NCI-H187 (cell line): ENCODE measurements at places on chromosomes 5 and 9.
A peak's percentile ranks its signal among the peaks of the same experiment; 100 is the strongest.

DNA sequence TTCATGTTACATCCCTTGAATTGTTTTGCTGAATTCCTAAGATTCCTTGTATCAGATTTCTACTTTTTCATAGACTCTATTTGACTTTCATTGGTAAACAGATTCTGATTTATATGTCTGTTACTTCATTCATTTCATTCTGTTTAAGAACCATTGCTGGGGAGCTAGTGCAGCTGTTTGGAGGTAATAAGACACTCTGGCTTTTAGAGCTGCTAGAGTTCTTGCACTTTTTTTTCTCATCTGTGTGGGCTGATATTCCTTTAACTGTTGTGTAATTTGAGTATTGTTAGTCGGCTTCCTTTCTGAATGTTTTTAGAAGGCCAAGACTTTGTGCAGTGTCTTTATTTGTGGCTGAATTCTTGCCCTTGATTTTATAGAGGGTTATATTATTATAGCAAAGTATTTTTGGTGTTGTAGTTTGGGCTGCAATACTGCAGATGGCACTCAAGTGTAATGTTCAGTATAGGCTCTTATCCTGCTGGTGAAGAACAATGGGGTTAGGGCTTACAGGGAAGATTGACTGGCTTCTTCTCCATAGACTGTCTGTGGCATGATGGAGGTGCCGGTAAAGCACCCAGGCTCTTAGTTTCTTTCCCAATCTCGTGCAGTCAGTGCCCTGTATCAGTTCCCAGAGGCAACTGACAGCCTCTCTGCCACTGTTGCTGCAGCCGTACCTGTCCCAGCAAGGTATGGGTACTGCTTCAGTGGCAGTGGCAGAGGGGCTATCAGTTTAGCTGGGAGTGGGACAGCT lies 162.2 kb downstream of the OXCT1 start:
- DNase-seq: peak; percentile 15

DNA sequence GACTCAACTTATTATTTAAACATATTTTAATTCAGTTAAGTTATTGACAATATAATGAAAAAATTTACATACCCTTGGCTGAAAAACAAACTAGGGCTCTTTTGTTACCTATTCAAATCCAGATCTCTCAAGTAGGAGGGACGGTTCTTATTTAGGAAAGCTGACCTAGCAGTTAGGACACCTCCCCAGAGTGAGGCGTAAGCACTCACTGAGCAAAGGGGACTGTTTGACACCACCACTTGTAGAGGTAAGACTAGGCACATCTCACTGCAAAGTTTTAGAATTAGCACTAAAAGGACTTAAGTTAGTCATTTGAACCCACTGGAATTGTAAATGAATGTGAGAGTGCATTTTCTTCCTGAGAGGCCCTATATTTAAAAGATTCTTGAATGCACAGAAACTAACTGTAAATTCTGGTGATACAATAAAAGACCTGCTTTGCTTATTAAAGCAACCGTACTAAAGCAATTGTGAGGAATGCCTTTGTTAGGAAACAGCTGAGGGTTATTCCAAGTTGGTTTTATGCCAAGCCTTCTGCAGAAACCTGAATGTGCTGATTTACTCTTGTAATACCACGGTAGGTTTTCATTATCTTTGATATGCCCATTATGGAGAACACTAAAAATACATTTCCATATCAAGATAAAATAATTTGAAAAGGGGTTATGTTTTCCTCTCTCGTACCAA lies 16.2 kb downstream of the HACD4 start:
- DNase-seq: no peak

DNA sequence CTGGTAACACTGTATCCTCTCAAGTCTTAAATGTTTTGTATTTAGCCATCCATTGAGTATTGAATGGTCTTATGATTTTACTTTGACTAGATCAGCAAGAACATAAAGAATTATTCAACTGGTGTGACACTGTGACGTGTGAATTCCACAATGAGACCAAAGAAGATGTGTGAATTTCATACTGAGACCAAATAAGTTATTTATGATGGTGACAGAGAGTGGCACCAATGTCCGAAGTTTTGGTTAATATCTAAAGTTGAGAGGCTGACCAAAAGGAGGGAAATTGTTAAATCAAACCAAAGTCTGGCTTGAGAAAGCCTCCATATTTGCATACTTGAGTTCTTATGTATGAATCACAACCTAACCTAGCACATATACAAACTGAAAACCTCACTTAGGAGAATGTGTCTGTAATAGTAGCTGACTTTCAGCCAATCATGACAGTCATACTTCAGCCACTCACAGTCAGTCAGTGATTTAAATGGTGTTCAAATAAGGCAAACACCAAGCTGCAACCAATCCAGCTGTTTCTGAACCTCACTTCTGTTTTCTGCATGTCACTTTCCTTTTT lies 31.5 kb upstream of the FAM170A start:
- DNase-seq: no peak

- DNase-seq: no peak
Observed at GRCh38 chr5:60961685-60962084, 16.7 kb downstream of the NDUFAF2 start.

DNA sequence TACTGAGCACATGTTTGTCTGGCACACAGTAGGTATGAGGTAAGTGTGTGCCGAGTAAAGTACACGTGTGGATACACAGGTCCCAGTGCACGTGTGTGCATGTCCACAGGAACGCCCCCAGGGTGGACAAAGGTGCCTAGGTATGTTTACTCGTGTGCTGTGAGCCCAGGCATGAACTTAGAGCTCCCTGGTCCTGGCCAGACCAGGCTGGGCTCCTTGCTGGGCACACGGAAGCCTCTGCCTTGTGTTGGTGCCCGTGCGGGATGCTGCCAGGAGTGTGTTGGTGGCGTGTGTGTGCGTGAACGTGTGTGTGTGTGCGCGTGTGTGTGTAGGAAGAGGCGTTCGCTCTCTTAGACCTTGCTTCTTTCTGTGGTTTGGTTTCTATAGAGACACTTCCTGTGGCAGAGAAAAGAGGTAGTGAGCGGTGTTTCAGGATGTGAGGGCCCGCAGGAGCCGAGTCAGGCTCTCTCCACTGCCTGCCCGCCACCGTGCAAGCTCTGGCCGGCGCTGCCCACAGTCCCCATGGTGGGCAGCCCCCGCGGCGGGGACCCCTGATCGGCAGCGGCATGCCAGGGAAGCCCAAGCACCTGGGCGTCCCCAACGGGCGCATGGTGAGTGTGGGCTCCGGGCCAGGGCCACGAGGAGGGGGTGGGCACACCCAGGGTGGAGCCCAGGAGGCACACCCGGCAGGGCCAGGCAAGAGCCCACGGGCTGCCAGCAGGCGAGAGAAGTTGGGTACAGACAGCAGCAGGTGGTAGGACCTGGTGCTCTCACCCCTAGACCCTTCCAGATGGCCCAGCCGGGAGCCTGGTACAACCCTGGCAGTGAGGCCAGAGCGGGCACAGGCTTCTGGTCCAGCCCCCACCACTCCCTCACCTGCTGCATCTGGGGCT lies at the start of gene RGS14:
Gene RGS14, plus strand, starts transcription at position 466 of the 893 bp plus-strand sequence. Its CDS starts 101 bp downstream, at position 567.
- peak; percentile 9 for DNase-seq

GRCh38 chr5:169020102-169020501 lies 280.8 kb downstream of the SLIT3 start:
- DNase-seq: no peak

GRCh38 chr5:114101153-114101552 lies 260.7 kb upstream of the KCNN2 start:
- no peak for DNase-seq

DNA sequence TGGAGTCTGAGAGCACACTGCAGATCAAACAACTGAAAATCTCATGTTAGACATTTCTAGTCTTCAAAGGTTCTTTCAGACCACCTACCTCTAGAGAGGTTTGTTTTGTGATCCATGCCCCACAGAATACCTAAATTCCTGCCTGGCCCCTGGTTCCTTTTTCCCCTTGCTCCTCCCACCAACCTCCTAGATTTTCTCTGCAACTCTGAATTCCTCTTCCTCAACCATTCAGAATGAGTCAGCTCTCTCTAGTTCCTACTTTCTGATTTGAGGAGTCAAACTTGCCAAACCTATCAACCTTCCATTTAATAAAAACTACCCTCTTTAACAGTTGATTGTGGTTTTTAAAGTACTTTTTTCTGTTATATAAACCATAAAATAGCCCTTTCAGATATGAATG lies 83.2 kb upstream of the ZNF462 start:
- DNase-seq: no peak

- DNase-seq: no peak
Observed at GRCh38 chr5:114859438-114859735, 310.3 kb downstream of the TRIM36 start.

DNA sequence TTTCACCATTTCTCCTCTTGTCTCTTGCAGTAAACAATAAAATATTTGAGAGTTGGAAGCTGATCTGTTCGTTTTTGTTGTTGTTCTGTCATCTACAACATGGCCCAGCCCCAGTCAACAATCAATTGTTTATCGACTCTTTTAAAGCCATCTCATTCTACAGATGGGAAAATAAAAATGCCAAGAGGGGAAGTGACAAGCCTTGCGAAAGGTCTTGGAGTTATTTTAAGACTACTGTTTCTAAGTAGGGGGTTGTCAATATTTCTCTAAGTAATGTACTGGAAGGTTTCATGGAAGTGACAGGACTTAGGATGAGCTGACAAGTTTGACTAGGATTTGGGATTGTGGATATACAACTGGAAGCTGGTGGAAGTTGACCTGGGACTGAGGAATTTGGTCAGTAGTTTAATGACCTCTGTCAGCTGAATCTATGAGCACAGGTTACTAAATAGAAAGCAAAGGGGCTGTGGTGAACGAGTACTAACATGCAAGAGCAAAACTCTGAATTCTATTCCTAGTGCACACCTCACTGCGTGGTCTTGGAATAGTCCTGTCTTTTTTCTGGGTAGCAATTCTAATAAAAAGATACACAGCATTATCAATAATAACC lies 57.5 kb upstream of the ADRB2 start:
- DNase-seq: no peak

- peak; percentile 74 for DNase-seq
Observed at GRCh38 chr9:86126998-86127972, 27.9 kb upstream of the GOLM1 start.

DNA sequence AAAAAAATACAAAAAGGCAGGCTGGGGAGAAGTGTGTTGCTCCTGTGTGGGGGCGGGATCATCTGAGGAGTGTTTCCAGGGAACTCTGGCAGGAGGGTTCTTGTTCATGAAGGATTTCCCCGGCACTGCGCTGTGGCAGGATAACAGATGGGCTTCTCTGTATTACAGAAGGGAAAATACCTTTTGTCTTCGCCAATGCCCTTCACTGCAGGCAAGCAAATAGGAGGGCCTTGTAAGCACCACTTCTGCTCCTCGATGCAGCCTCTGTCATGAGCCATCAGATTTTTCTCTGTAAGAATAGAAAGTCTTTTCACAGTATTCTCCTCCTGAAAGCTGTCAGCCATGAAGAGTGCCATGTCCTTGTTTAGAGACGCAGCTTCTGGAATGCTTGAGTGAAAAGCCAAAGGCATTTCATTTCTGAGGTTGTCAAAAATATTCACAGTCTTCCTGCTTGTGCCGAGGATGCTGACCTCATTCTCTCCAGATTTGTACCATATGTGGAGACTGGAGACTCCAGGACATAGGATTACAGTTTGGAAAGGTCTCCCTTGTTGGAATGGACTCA lies 294.0 kb downstream of the YTHDC2 start:
- peak; percentile 29 for DNase-seq

DNA sequence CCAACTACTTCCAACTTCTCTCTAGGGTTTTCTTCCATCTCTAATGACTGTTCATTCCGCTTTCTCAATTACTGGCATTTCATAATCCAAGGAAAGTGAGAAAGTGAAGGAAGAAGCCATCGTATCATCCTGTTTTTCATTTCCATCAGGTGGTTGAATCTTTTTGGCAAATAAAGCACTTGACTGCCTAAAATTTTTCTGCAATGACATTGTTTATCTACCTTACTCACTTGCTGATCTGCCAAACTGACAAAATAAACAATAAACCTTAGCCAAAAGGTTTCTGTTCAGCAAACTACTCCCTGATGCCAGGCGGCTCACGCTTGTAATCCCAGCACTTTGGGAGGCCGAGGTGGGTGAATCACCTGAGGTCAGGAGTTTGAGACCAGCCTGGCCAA lies 18.4 kb downstream of the FNBP1 start:
- DNase-seq: no peak

- DNase-seq: no peak
Observed at GRCh38 chr5:147093138-147093537, 141.7 kb upstream of the STK32A start.

DNA sequence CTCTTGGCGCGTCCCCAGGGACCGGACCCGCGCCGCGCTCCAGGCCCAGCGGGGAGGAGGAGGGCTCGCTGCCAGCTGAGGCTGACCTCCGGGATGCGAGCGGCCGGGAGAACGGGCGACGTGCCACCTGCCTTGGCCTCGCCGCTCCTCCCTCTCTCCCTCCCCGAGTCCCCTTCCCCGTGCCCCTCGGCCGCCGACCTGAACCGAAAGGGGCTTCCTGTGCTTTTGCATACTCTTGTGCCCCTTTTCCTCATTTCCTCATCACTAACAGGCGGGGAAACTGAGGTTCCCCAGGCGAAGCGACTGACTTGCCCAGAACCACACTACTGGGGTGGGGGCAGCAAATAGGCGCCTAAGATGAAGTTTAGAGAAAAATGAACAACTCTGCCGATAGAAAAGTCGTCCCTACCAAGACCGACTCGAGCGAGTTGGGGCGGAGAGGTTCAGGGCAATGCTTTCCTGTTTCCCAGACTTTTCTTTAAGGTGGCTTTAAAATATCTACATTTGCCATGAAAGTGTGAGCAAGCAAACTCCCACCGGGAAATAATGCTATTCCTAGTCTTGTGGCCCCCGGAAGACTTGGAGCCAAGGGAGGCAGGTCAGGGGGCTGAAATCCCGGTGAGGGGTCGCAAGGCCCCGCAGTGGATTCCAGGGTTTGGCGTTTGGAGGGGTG lies 580 bp upstream of the DUSP1 start:
- no peak for DNase-seq

DNA sequence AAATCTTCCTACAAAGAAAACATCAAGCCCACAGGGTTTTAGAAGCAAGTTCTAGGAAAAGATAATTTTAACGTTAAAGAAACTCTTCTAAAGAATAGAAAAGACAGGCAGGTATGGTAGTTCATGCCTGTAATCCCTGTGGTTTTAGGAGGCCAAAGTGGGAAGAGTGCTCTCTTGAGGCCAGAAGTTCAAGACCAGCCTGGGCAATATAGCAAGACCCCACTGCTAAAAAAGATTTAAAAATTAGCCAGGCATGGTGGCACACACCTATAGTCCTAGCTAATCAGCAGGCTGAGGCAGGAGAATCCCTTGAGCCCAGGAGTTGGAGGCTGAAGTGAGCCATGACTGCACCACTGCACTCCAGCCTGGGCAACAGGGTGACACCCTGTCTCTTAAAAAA lies 193.3 kb downstream of the MLLT3 start:
- DNase-seq: no peak

- no peak for DNase-seq
Observed at GRCh38 chr9:75456698-75457097, 368.4 kb downstream of the OSTF1 start.

GRCh38 chr9:134875371-134875770 lies 5.2 kb upstream of the FCN2 start:
- no peak for DNase-seq

DNA sequence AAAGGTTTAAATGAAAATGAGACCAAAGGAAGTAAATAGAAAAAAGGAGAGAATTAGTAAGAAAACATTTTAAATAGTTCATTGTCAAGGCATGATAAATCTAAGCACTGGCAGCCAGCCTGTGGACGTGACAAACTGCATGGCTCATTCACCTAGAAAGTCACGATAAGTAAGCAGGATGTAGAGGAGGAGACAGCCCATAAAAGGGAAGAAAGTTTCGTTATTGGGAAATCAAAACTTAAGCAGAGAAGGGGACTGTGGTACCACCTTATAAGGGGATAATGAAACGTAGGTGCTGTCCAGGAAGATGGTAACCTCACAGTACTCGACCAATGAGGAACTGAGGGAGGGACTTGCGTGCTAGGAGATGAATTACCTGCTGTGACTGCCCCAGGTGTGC lies 494.5 kb upstream of the GRAMD2B start:
- DNase-seq: no peak

- DNase-seq: no peak
Observed at GRCh38 chr5:50595199-50595598, 71.2 kb upstream of the PARP8 start.
